Glutamatergic neuron (in vitro differentiated cells): ENCODE measurements at places on chromosomes 2 and 18. TPM values are rescaled to one million over a fixed set of nuclear protein-coding genes. Genes with fewer than 3 reads are reported as not detected.

The CMPK2 gene
- total RNA-seq, result 0.81 TPM

The TRMT61B gene
- 17.5 TPM for total RNA-seq

The NEMP2 gene
- 2.1 TPM for total RNA-seq

The CFC1 gene
- 1.8 TPM for total RNA-seq

DNA sequence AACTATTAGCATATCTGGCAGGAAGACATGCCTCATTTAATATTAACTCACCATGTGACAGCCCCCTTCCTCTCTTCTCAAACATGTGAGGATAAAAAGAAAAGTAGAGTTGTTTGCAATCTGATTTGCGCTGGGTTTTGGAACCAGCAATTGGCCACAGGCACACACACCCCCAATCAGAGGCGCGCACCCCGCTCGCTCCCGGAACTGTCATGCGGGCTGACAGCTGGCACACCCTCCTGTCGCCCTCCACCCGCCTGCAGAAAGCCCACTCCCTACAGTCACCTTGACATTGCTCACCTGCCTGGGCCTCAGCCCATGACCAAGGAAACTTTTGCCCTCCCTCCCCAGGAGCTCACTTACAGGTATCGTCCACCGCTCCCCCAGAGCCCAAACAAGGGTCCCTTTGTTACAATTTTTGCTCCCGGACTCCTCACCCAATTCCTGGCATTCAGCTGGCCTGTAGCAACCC is 1.1 kb downstream of the COBLL1 start:
- H3K27me3 ChIP-seq, result peaks cover 3% of the 10 kb centered on the region
- DNase-seq, result no peak
- H3K27ac ChIP-seq, result peak overlapping the region; percentile 38
- H3K4me1 ChIP-seq, result peaks cover 3% of the 10 kb centered on the region

DNA sequence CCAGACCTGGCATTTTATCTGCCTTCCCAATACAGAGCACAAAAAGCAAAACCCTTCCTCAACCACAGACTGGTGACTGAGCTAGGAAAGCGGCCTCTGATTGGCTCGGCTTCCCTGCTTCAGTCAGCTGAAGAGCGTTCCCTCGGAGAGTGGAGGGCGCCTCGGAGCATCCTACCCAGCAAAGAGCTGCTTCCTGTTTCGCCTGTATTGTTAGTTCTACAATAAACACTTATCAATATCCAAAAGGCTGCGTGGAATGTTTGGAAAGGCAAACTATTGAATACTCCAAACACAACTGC is 125.0 kb downstream of the CACNB4 start:
- DNase-seq, result peak; percentile 65
- peak overlapping the region; percentile 54 for H3K4me3 ChIP-seq
- H3K27ac ChIP-seq, result no peak overlapping the region
- H3K36me3 ChIP-seq, result no peaks in the 10 kb centered on the region
- H3K4me1 ChIP-seq, result peaks cover 24% of the 10 kb centered on the region
- no peaks in the 10 kb centered on the region for H3K27me3 ChIP-seq

DNA sequence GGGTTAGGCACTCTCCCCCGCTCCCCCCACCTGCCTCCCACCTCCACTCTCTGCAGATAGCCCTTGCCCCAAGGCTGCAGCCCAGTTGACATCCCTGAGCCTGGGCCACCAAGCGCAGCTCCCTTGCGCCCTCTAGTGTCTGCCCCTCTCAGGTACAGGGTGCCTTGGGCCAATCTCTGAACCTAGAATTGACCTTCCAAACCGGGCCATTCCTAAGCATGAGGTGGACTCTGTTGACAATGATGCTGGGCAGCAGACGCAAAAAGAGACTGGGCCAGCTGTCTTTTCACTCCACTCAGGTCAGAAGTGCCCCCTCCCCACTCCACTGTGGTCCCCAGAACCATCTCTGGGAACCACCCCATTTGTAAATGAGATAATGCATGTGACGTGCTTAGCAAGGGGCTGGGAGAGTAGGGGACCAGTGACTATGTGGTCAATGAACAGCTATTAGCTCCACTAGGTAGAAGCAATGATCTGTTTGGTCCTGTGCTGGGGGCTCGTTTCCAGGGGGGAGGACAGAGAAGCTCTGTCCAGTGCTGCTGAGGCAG is 43.3 kb upstream of the PLB1 start:
- H3K27me3 ChIP-seq, result peaks cover 5% of the 10 kb centered on the region
- H3K27ac ChIP-seq, result no peak overlapping the region
- DNase-seq, result peak; percentile 88
- H3K4me1 ChIP-seq, result no peaks in the 10 kb centered on the region
- no peak overlapping the region for H3K4me3 ChIP-seq

DNA sequence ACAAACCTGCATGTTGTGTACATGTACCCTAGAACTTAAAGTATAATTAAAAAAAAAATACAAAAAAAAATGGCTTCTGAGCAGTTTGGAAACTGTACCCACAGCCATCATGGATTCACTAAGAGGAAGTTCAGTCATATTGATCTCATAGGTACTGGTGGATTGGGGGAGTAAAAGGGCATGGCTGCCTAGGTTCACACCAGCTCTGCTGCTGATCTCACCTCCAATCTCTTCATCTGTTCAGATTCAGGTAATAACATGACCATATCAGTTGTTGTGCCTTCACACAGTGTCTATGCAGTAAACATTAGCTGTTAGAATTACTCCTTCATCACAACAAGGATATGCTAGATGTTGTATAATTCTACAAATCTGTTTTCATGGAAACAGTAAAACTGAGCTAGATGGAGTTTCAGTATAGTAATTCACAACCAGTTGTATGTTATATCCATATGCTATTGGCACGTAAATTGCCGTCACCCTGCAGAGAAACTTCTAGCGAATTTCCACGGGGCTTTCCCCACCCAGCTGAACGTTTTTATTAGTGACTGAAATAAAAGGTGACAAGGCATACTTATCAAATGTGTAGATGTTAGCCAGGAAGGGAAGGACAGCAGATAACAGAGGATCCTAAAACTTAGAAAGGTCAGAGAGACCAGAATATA is 59.3 kb upstream of the ITM2C start:
- DNase-seq, result no peak
- peaks cover 18% of the 10 kb centered on the region for H3K36me3 ChIP-seq
- no peak overlapping the region for H3K27ac ChIP-seq
- no peaks in the 10 kb centered on the region for H3K4me1 ChIP-seq
- H3K4me3 ChIP-seq, result no peak overlapping the region

- H3K27me3 ChIP-seq, result peaks cover 6% of the 10 kb centered on the region
- H3K36me3 ChIP-seq, result no peaks in the 10 kb centered on the region
- H3K4me3 ChIP-seq, result no peak overlapping the region
- DNase-seq, result no peak
- H3K27ac ChIP-seq, result no peak overlapping the region
Measured at GRCh38 chr2:217995731-217996231, 7.0 kb downstream of the TNS1 start.
